Epithelial cell of umbilical artery (primary cell): ENCODE measurements at places on chromosomes 12 and 14. TPM values are rescaled to one million over a fixed set of nuclear protein-coding genes. Genes with fewer than 3 reads are reported as not detected.

The ADAMTS20 gene
- total RNA-seq = not detected in 2 replicates

The CLEC4D gene
- not detected in 2 replicates for total RNA-seq

The ACVRL1 gene
- total RNA-seq = 1,152 and 1,206 TPM in 2 replicates

The P2RX7 gene
- total RNA-seq = 0.65 and 1.7 TPM in 2 replicates

The ACSM4 gene
- total RNA-seq = not detected in 2 replicates
